ENCODE measurements at places on chromosomes 11 and 22. TPM values are rescaled to one million over a fixed set of nuclear protein-coding genes. Genes with fewer than 3 reads are reported as not detected.

DNA sequence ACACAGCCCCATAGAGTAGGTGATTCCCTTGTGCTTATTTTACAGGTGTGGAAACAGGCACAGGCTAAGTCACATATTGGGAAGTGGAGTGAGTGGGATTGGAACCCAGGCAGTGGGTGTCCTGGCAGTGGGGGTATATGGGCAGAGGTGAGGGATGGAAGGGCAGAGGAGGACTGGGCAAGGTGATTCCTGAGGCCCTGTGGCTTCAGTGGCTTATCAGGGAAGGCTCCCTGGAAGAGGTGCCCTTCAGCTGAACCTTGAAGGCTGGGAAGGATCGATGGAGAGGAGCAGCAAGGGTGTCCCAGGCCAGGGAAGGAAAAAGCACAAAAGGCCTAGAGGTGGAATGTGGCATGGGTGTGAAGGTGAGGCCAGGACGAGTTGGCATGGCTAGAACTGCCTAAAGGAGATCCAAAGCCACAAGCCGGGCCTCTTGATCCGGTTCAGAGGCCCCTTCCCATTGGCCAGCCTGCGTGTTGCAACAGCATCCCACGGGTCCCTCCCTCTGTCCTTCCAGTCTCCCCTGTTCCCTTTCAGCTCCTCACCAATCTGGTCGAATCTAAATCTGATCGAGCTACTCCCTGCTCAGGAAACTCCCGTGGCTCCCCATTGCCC lies 41.7 kb downstream of the MCM5 start:
- DNase-seq: no peak

DNA sequence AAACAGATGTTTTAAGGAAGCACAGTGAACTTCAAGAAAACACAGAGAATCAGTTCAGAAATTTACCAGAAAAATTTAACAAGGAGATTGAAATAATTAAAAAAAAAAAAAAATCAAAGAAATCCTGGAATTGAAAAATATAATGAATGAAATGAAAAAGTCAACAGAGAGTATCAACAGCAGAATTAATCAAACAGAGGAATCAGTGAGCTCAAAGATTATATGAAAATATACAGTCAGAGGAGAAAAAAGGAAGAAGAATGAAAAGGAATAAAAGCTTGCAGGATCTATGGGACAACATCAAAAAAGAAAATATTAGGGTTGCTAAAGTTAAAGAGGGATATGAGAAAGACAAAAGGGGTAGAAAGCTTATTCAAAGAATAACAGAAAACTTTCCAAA lies 82.3 kb downstream of the XRRA1 start:
- DNase-seq: no peak

H19 gene
- 46.9 TPM for total RNA-seq

GRCh38 chr11:71991494-71991893 lies 7.2 kb upstream of the IL18BP start:
- DNase-seq: no peak

PNPLA3 gene
- total RNA-seq: 14.7 TPM

- DNase-seq: no peak
Measured at GRCh38 chr11:76903325-76903724, 42.6 kb downstream of the ACER3 start.

Measured in glutamatergic neuron (in vitro differentiated cells).